ENCODE measurements at places on chromosomes 6 and 20.

DNA sequence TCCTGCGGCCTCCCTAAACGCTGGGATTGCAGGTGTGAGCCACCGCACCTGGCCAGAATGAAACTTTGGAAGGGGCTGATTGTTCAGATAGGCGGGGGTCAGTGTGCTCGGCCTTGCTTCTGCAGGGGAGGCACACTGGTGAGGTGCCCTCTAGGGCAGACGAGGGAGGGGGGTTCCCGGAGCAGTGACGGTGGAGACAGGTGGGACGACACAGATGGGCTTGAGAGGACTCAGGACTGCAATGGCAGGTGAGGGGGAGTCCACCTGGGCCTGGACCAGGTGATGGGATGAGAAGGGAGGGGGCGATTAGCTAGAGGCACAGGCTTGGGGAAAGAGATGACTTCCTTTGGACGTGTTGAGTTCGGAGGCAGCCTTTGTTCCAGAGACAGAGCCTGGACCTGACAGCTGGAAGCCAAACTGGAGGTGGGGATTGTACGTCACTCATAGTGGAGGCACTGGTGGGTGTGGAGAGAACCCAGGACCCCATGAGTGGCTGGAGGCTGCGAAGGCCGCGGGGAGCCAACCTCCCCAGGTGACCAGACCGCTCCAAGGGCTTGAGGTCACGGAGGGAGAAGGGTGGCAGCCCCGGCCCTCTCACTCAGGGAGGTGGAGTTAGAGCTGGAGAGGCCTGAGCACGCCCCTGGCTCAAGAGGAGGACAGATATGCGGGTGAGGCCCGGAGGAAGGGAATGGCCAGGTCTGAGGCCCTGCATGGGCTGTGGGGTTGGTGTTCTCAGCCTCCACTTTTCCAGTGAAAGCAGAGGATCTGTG, 10.5 kb upstream of the MAP1LC3A start:
- no peak for DNase-seq

GRCh38 chr6:99121748-99122147, 174.0 kb upstream of the FBXL4 start:
- DNase-seq: no peak

GRCh38 chr20:43389211-43389610, 68.5 kb upstream of the SRSF6 start:
- no peak for DNase-seq

DNA sequence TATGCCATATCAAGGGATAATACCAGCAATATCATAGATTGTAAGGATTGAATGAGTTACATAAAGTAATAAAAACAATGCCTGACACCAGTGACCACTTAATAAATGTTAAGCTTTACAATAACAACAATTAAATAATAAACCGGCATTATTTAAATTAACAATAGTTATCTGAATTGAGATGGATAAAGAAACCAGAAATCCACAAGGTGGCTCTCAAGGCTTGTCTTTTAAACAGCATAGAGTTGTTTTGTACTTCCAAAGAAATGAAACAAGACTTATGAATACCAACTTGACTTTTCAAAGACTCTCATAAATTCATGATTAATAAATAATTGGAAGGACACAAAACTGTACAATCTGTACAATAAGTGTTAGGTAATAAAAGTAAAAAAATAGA, 203.1 kb downstream of the ASCC3 start:
- DNase-seq: no peak

- DNase-seq: no peak
Measured at GRCh38 chr6:152969688-152970418, 13.0 kb downstream of the FBXO5 start.

DNA sequence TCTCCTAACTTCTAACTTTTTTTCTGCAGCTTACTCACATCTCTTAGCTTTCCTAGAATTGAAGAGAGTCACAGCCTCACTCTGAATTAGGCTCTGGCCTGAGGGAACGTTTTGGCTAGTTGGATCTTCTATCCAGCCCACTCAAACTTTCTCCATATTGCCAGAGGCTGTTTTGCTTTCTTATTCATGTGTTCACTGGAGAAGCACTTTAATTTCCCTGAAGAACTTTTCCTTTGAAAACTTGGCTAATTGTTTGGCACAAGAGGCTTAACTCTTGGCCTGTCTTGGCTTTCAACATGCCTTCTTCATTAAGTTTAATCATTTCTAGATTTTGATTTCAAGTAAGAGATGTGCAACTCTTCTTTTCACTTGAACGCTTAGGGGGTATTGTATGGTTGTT, 138.2 kb upstream of the PLCB4 start:
- DNase-seq: no peak

DNA sequence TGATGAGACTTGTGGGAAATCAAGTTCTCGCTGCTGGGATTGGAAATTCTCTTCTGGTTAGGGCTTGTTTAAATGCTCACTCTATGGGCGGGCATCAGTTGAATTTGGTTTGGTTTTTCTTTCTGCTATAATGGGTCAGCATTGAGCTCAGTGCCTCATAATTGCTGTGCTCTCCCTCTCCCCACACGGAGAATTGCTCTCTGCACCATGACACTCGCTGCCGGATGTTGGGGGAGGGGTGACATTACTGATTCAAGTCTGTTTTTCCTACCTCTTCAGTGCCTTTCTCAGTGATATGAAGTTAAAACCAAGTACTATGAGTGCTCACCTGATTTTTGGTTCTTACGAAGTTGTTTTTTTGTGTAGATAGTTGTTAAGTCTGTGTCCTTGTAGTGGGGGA, 599.6 kb downstream of the EPM2A start:
- DNase-seq: no peak
